ENCODE measurements at places on chromosomes 16 and 17. TPM values are rescaled to one million over a fixed set of nuclear protein-coding genes. Genes with fewer than 3 reads are reported as not detected.

Gene TMEM100
- total RNA-seq = not detected

Gene PRRT2
- not detected for total RNA-seq

Gene PYDC1
- not detected for total RNA-seq

Gene KRTAP3-2
- not detected for total RNA-seq

Gene CTRB2
- total RNA-seq = not detected

Gene CA5A
- not detected for total RNA-seq

Gene TBC1D3G
- total RNA-seq = not detected

Gene TEKT5
- 0.34 TPM for total RNA-seq

Gene ARHGAP27
- 28.0 TPM for total RNA-seq

Gene MYH13
- total RNA-seq = not detected

Gene EME1
- 0.68 TPM for total RNA-seq

Gene KCNJ2
- under 0.01 TPM for total RNA-seq

Gene NR1D1
- total RNA-seq = 5.7 TPM

Gene ADAD2
- not detected for total RNA-seq

Gene HIRIP3
- 8.2 TPM for total RNA-seq

Gene CCL5
- 0.34 TPM for total RNA-seq

Gene ACD
- 10.3 TPM for total RNA-seq

Gene TEKT1
- not detected for total RNA-seq

Gene DNAI2
- total RNA-seq = 0.07 TPM

Gene FBXW10
- total RNA-seq = 0.14 TPM

Gene OTOA
- total RNA-seq = under 0.01 TPM

Gene KRTAP4-3
- not detected for total RNA-seq

Gene CD300LB
- total RNA-seq = not detected

Gene ZPBP2
- total RNA-seq = not detected

Gene C16orf74
- total RNA-seq = 51.1 TPM

Gene HOXB4
- total RNA-seq = under 0.01 TPM

Gene ACSM2A
- total RNA-seq = not detected

Gene ZFP3
- 1.6 TPM for total RNA-seq

Gene TMIGD1
- not detected for total RNA-seq

Gene PDE6G
- 0.21 TPM for total RNA-seq

Gene GSG1L
- total RNA-seq = not detected

Gene MPRIP
- 185 TPM for total RNA-seq

Gene FZD2
- 0.34 TPM for total RNA-seq

Gene SPATA32
- total RNA-seq = not detected

Gene RAB26
- total RNA-seq = 0.28 TPM

Gene DHX58
- 10.9 TPM for total RNA-seq
